ENCODE measurements at places on chromosomes 1 and 21.

DNA sequence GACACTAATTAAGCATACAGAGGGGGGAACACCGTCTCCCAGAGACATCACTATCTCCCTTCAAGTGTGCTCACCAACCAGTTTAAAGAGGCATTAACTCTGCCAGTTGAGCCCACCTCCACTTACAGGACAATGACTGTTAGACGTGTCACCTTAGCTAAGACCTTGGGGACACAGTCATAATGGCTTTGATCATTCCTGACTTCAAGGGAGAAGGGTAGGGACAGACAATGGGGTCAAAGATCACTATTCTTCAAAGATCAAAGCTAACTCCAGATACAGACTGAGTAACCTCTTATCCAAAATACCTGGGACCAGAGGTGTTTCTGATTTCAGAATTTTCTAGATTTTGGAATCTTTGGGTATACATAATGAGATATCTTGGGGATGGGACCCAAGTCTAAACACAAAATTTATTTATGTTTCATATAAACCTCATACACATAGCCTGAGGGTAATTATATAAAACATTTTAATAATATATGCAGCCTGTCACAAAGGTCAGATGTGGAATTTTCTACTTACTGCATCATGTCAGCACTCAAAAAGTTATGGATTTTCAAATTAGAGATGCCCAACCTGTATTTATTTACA, 246.1 kb downstream of the SLC45A1 start:
- no peak for DNase-seq

DNA sequence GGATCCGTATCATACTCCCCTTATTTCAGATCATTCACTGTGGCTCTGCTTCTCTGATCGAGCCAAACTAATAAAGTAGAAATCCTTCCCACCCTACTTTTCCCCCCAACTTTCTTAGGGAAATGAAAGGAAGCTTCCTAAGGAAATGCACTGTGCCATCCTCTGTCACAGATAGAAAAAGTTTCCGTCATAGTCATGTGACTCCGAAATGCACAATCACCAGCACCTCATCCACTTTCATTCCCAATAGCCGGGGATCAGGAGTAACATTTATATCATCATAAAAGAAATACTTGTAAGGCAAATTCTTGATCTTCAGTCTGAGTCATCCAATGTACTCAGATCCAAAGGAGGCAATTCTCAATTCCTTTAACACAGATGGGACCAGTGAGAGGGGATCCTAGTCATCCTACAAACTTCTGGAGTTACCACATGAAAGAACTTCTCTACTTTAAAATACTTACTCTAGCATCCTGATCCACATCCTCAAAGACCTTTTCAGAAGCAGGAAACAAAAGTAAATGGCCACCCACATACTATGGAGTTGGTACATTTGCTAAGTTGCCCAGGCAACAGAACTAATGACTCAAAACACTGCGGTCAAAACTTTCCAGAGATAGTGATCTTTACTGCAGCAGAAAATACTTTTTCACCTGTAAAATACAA, 97.8 kb upstream of the ZC3H11B start:
- DNase-seq, result no peak

- no peak for DNase-seq
These were observed 751.9 kb upstream of the NEGR1 start for GRCh38 chr1:73034271-73034670.

DNA sequence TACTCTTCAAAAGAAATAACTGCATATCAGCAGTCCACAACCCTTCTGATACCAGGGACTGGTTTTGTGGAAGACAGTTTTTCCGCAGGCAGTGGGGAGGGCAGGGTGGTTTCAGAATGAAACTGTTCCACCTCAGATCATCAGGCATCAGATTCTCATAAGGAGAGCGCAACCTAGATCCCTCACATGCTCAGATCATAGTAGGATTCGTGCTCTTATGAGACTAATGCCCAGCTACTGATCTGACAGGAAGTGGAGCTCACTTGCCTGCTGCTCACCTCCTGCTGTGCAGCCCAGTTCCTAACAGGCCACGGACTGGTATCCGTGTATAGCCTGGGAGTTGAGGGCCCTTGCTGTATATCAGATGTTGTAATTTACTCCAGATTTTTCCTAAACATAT, 11.5 kb downstream of the RO60 start:
- no peak for DNase-seq

- no peak for DNase-seq
These were observed 17.6 kb downstream of the HSPG2 start for GRCh38 chr1:21919520-21919919.

DNA sequence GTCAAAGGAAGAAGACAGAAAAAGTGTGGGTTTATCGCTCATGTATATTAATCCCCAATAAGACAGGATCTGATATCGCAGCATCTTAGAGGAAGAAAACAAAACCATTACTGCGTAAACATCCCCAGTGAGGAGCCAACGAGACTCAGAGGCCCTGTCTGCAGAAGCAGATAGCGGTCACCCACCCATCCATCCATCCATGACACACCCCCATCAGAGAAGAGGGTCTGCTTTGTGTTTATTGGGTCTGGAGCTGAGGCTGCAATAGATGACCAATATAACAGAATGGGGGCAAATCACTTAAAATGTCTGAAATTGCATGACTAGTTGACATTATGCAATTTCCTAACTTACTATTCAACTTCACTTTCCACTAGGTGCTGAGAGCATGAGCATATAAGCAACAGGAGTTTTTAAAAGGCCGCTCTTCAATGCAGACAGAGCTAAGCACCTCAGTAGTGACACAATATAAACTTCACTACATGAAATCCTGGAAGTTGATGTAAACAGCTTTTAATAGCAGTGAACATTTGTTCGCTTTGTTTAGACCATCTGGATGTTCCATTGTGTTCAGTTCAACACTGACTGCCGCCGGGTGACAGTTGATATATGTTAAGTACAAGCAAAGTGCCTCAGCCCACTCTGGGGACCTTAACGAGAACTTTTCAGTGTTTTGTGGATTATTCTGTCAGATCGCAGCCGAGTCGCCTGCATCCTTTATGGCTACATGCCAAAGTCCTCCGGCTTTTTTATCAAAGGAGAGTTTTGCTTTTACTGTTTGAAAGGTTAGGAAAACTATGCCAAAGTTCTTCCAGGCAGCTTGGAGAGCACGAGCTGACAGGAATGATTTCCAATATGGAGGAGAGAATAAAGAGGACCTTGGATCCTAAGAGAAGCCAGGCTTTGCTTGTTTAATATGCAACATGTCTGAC, 167.5 kb downstream of the ZNF281 start:
- peak; percentile 90 for DNase-seq

GRCh38 chr1:31579374-31579773, 3.1 kb downstream of the TINAGL1 start:
- no peak for DNase-seq

- DNase-seq, result peak; percentile 23
These were observed 12.5 kb upstream of the TADA1 start for GRCh38 chr1:166888373-166889111.

DNA sequence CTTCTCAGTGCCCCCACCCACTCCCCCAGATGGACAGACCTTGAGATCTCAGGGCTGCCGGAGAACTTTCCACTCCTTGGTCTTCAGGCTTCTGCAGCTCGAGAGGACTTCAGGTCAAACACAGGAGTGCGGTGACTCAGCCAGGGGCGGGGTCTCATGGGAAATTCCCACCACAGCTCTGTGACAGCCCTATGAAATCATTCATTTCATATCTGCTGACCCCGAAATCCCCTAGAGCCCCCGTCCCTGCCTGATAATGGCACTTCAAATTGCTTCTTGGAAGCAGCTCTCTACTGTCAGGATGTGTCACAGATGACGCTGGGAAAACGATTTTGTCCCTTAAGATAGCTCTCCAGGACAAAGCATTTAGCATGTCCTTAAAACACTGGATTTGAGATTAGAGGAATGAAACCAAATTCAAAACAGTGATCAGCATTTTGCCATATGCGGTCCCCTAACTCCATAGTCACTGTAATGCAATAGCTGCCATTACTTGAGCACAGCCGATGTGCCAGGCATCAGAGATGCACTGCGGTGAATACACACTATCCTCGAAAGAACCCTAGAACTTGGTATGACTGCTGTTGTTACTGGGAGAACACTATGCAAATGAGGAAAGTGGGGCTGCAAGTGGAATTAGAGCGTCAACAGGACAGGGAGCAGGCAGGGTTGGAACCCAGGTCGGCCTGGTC, at the start of gene TNFRSF9:
TSS of gene TNFRSF9 (minus strand) at position 95 of the 692 bp plus-strand sequence. CDS start 845 bp downstream, outside the sequence.
- no peak for DNase-seq

DNA sequence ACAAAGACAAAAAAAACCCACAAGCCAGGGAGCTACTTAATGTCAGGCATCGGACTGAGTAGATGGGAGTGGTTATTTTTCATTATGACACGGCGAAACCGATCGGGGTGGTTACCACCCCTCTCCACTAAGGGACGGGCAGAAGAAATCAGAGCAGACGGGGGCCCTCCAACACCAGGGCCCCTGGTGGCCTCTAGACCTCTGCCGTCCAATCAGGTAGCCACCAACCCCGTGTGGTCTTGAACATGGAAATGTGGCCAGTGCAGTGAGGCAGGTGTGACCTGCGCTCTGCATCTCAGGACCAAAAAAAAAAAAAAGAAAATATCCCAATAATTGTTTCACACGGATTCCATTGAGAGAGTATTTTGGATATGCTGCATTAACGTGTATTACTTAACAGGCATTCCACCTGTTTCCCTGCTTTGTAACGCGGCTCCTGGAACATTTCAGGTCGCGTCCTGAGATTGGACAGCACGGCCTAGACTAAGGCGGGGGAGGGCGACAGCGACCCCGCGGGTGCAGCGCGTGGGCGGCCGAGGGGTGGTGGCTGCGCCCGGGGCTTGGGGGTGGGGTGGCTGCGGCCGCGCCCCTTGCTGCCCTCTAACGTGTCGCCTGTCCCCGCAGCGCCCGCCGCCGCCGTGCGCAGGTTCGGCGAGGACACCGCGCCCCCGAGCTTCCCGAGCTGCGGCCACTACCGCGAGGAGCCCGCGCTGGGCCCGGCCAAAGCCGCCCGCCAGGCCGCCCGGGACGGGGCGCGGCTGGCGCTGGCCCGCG, 48.3 kb downstream of the SIM2 start:
- DNase-seq, result peak; percentile 46

- DNase-seq, result no peak
These were observed 12.4 kb downstream of the ASAP3 start for GRCh38 chr1:23471473-23472075.

DNA sequence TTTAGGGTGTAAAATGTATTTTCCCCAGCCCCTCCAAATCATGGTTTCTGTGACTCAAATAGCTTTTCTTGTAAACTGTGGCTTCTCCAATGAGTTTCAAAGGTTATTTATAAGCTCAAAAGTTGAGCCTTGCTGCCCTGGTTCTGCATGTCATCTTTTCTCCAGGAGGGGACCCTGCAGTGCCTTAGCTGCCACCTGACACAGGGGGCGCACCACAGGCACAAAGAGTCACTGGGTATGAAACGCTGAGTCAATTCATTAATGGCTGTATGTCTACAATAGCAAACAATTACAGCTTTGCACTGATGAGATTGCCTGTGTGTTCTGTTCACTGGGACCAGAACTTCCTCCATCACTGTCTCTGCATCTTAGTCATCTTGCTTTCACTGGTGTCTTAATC, 100.8 kb downstream of the PCP4 start:
- DNase-seq, result no peak

GRCh38 chr1:22210636-22211035, 67.7 kb upstream of the WNT4 start:
- DNase-seq, result no peak

DNA sequence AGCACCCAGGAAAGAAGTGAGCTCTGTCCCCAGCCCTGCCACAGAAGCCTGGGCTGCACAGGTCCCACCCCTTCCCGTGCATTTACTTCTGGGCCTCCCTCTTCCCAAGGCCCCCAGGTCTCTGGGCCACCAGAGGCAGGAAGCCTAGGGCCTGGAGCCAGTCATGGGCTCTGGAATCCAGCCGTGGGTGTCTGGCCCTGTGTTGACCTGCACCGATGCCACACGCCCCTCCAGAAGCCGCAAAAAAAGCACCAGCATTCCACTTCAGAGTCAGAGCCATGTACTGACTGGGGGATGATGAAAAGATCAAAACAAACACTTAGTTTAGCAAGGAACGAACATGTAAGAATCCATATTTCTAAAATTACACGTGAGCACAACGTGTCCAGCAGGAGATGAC, 141.7 kb downstream of the NPHP4 start:
- no peak for DNase-seq

DNA sequence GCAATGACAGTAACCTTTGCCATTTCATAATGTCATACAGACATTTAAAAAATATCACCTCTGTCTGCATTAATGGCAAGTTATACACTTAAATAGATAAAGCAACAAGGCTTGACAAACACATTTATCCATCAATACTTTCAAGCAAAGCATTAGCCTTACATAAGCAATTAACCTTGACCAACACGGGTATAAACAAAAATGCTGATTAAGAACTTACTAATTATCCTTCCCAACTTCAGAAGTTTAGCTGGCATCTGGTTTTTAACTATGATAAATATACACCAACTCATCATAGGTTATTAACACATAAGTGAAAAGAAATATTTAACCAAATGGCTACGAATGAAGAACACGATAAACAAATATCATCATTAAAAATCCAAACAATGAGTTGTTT, 188.5 kb downstream of the SMYD3 start:
- DNase-seq, result no peak

- no peak for DNase-seq
These were observed 7.2 kb downstream of the RPAP2 start for GRCh38 chr1:92306020-92306419.

- no peak for DNase-seq
These were observed 252.4 kb downstream of the TOMM20 start for GRCh38 chr1:234875953-234876855.

DNA sequence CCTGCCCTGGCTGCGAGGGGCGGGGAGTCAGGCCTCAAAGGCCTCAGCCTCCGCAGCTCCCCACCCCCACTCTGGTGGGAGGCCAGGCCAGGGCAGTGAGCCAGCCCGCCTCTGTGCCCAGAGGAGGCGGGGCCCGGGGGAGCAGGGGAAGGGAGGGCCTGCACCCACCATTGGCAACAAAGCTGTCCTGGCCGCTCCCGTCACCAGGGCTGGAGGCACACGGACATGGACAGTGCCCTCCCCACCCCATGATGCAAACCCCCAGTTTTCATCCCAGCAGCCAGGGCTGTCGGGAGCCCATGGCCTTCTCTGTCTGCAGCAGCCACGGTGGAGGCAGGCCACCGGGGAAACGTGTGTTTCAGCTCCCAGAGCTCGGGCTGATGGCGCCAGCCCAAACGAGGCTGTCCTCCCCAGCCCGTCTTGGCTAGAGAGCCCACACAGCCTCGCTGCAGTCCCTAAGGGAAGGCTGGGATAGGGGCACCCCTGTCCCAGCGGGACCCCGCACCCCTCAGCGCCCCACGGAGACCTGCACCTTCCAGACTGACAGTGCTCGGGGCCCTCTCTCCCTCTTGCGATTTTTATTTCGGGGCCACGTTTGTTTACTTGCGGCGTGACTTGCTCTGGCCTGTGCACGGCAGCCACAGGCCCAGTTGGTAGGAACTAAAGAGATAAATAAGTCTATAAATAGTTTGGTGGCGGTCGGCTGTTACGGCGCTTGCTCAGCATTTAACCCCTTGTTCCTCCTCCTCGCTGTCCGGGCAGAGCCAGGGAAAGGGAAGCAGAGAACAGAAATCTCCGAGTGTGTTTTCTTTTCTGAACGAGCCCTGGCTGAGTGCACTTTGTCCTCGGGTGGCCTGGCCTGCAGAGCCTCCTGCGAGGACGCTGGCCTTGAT, 101.8 kb downstream of the PRDM16 start:
- DNase-seq, result no peak
